NCI-H510A treated with DMSO at 0.1 percent for 48 hours (cell line): ENCODE measurements at places on chromosomes 12 and 14.
A peak's percentile ranks its signal among the peaks of the same experiment; 100 is the strongest.

DNA sequence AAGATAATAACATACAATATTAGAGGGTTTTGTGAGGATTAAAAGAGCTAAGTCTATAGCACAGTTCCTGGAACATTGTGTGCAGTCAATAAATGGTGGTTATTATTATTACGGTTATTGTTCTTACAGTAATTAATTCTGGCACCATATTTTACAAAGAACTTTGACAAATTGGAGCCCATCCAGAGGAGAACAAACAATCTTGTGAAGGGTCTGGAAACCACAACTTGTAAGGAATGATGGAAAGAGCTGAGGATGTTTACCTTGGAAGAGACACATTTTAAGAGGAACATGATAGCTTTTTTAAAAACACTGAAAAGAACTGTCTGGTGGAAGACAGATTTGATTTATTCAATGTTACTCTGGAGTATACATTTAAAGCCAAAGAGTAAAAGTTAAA lies 150.5 kb upstream of the KRR1 start:
- no peak for DNase-seq

GRCh38 chr14:68408680-68409079 lies 384.2 kb downstream of the ZFP36L1 start:
- no peak for DNase-seq

GRCh38 chr12:40436564-40436963 lies 211.8 kb downstream of the LRRK2 start:
- DNase-seq: no peak

- DNase-seq: no peak
Observed at GRCh38 chr12:48280572-48280971, 70.1 kb downstream of the ZNF641 start.

DNA sequence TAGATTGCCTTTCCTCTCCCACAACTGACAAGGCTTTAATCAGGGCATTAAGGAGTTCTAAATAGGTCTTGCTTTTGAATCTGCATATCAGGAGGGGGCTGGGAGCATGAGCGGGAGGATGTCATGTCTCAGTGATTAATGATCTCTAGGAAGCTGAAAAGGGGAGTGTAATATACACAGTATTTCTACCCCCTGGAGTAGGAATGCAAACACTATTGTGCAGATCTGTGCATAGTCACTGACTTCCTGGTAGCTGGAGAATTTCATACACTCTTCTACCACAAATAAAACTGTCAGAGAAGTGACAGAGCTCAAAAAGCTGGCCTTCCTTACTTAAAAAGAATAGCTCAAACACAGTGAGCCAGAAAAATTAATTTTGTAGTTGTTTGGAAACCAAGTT lies 65.8 kb downstream of the RIC8B start:
- DNase-seq: peak; percentile 80

DNA sequence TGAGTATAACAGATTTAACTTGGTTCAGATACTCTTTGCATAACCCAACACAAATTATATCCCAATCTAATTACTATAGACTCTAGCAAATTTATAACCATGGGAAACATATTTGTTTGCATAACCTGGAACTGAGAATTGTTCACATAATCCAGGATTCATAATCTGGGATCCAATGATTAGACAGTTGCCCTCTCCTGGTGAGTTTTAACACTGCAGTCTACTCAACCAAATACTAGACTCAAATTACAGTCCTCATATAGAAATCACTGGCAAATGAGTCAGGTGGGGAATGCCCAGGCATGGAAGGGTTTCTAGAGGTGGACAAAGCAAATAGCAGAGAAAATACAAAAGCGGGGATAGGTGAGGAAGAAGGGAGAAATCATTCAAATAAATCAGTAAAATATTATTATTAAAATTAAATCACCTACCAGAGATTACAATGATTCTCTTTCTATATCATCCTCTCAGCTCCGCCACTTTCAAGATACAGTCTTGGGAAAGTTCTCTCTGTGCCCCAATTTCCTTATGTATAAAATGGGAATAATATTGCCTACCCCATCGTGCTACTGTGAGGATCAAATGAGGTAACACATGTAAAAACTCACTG lies 9.4 kb downstream of the GCH1 start:
- DNase-seq: peak; percentile 71

GRCh38 chr12:116278279-116278626 lies 760 bp upstream of the MED13L start:
- no peak for DNase-seq

GRCh38 chr12:143964-144649 lies 69.8 kb downstream of the SLC6A12 start:
- peak; percentile 47 for DNase-seq

DNA sequence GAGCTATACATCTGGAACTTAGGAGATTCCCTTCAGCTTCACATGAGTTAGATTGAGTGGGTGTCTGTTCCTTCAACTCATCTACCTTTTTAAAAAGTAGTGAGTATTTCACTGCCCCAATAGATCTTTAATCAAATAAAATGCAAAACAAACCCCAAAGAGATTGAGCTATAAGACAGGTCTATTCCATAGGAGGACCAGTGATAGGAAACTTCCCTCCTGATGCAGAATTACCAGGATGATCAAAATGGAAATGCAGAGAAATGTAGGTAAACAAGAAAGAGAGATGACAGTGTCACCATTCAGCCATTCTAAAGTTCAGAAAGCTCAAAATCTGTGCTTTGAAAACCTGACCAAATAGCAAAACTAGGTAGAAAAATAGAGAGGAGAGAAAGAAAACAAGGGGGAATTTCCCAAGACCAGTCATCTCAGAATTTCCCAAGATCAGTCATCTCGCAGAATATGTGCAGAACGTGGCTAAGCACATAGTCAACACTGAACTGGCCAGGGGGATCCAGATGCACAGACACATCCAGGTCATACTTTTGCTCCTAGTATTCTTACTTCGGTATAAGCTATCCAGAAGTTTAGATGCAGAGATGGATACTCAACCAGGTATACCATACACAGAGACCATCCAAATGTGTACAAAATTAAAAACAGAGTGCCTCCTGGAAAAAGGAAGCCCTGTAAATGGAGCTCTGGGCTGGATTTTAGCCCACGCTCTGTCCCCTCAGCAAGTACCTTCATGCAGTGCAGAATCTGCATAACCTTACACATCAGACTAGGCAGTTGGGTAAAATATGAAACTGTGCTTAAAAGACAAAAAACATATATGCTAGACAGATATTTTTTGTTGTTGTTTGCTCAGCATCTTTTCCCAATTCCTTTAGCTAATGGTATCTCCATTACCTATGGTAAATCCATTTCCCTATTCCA lies 27.4 kb downstream of the SLC41A2 start:
- DNase-seq: no peak

- DNase-seq: no peak
Observed at GRCh38 chr14:53567236-53567780, 389.3 kb downstream of the BMP4 start.

- DNase-seq: no peak
Observed at GRCh38 chr14:30243207-30243606, 315.6 kb upstream of the PRKD1 start.
